ENCODE measurements at places on chromosomes 5 and 9.

- no peak for DNase-seq
Measured at GRCh38 chr9:105500108-105500766, 52.4 kb downstream of the FSD1L start.

GRCh38 chr5:140609126-140609525 lies 23.8 kb downstream of the CD14 start:
- no peak for DNase-seq

DNA sequence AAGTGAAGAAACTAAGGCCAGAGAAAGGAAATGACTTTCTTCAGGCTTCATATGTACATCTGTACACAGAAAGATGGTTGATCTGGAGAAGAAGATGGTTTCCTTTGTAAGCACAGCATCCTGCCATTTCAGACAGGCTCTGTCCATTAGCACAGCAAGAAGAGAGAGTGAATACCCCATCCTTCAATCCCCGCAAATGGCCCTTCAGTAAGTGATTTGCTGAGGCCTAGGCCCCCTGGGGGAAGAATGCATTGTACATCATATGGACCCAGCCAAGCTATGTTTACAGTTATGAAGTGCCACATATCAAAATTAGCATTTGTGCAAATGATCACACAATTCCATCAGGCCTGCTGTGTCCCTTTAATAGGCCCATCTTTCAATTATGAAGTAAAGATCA lies 657.4 kb downstream of the BRINP1 start:
- no peak for DNase-seq

GRCh38 chr9:137666513-137666822 lies 47.7 kb downstream of the EHMT1 start:
- no peak for DNase-seq

DNA sequence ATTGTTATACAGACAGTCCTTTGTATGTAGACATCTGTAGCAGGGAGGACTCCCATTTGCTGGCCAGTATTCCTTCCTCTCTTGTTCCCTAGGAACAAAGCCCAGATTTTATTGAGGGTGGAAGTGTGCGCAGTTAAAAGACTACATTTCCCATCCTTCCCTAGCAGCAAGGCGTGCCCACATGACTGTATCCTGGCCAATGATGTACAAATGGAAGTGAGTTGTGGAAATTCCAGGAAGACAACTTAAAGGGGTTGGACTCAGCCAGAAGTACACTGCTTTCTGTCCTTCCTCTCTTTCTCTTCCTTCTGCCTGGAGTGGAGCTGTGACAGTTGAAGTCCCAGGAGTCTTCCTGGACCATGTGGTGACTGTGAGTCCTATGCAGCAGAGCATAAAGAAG lies 89.0 kb downstream of the HRH2 start:
- DNase-seq = no peak

- DNase-seq = no peak
Measured at GRCh38 chr5:78716206-78716605, 67.6 kb upstream of the LHFPL2 start.

All from CD4-positive, alpha-beta T cell treated with Interleukin-17A for 4 hours (primary cell).